ENCODE measurements at places on chromosomes 11 and 22. TPM values are rescaled to one million over a fixed set of nuclear protein-coding genes. Genes with fewer than 3 reads are reported as not detected.

DNA sequence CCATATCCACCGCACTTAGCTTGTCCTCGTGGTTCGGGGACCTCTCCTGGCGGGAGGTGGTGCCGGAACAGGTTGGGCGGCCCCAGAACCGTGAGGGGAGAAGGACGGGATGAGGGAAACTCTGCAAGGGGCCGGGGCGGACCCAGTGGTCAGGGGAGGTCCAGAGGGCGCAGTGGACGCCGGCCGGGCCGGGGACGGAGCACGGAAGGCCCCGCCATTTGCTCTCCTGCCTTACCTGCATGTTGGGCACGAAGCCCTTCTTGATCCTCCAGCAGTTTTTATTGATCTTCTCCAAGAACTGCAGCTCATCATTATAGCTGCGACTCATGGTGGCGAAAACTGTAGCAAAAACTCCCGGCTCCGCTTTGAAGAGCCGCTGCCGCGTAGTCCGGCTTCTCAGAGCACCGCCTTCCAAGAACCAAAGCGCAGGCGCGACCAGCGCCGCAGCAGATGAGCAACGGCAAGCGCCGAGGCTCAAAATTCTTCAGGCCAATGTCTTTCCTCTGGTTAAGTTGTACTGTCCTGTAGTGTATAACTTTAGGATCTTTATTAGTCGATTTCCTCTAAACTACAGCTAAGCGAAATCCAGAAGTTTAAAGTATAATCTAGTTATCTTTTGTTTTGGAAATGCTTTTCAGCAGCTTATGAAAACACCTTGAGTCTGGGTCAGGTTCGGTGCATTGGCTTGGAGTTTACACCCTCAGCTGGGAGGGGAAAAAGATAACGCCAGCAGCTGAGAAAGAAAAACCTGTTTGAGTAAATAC is at the start of gene RTCB:
Gene RTCB (minus strand): TSS at position 419 of the 764 bp plus-strand sequence. CDS start 91 bp downstream, at position 328.
- DNase-seq: peak; percentile 95

DNA sequence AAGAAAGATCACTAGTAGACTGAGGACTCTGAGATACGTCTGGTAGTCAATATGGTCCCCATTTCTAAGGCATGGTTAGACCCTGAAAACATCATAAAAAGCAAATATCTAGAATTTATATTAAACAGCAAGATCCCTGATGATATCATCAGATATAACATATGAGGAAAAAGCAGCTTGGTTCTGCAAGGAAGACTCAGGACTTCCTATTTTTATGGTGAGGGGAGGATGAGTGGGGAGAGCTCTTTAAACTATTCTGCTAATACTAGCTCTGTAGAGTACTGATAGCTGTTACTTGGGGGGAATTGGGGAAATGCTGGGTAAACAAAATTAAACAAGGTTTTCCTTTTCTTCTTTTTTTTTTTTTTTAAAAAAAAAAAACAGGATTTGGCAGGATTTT is 235.8 kb downstream of the SWAP70 start:
- DNase-seq: no peak

DNA sequence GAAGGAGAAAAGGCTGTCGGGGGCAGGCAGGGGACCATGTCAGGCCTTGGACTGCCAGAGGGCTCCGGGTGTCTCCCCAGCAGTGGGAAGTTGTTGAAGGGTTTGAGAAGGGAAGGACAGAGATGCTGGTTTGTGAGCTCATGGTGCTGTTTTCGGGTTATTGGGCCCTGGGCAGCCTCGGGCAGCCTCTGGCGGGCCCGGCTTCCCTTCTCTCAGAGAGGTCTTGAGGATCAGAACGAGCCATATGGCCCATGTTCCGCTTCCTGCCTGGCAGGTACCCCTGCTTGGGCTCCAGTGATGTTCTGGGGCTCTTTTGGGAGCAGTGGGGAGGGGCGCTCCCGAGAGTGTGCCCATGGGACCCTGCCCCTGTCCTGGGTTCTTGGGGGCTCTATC is 9.8 kb downstream of the MYRF start:
- no peak for DNase-seq

- DNase-seq: no peak
Observed at GRCh38 chr11:133693110-133693509, 152.2 kb downstream of the SPATA19 start.

DNA sequence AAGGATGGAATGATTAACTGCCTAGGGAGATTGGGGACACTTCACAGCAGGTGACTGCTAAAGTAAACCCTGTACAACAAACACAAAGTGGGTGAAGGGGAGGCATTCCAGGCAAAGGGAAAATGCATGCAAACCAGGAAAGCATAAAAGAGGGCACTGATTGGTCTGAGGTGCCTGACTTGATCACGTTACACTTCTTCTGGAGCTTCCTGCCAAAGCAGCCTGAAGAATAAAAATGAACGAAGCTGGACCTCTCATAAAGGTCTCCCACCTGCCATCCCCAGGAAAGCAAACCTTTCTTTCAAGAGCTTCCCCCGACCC is 46.7 kb upstream of the SCUBE2 start:
- no peak for DNase-seq

DNA sequence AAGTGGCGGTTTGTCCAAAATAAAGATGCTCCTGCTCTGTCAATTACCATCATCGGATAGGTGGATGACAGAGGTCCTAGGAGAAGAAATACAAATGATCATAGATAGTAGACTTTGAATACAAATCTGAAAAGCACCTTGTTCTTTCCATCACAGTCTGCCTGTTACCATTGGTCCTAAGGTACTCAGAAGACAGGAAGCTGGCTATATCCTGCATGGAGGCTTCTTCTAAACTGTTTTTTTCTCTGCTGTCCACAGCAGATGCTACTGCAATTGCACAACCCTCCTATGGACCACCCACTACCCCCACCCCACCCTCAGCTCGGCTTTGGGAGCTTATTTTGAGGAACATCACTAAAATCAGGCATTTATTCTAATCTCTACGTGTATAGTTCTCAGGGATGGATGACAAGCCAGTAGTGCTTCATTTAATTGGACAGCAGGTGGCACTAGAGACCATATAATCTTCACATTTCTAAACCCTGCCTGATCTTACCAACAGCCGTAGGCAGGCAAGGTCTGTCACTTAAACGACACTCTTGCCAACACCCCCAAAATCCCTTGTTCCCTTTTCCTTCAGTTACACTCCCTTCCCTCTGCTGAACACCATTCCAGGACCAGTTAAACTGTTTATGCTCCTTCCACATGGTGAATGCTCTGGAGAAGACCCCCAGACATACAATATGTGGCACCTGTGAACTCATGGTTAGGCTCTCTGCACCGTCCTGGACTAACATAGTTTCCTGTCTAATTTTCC is 6.6 kb upstream of the PTS start:
- peak; percentile 67 for DNase-seq

DNA sequence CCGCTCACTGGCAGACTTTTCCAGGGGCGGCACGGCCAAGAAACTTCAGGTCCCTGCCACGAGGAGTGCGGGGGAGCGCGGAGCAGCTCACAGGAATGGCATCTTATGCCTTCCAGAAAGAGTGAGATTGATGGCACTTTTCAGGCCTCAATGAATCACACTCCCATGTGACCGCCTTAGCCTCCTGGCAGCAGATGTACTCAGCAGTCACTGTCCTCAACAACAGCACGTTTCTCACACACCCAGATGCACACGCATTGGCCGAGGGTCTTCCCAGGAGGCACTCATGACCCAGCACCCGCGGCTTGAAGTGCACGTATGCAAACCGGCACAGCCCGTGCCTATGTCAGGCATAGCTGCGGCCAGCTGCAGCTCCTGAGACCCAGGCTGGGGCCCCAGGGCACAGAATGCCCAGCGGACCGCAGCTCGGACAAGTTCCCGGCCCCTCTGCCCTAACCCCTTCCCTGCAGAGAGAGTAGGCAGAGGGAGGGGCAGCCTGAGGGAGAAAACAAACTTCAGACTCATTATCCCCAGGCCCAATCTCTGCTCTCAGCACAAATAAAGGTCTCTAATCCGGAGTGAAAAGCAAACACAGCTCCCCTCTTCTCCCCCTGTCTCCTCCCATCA is 48.3 kb downstream of the RPUSD4 start:
- no peak for DNase-seq

- no peak for DNase-seq
Observed at GRCh38 chr22:44139773-44140172, 41.0 kb upstream of the PARVG start.

The CD3G gene
- 0.13 TPM for polyA plus RNA-seq

The SMIM38 gene
- polyA plus RNA-seq: 0.35 TPM

The CNTN5 gene
- polyA plus RNA-seq: 4.2 TPM
